NCI-H345 (cell line): ENCODE measurements at places on chromosomes 11 and 22.

DNA sequence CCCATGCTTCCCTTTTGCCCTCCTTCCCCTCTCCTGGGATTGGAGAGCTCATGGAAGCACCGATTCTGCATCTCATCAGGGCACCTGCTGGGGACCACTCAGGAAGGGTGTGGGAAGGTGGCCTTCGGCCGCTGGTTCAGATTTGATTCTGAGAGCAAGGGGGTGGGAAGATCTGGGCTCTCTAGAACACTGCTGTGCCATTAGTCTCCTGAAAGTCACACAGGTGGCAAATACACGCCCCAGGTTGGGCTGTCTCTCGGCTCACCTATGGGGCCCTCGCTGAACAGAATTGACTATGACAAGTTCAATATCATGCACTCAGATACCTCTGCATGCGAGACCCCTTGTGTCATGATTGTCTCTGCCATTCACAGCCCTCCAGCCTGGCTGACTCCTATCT lies 12.8 kb upstream of the APOBEC3A start:
- DNase-seq, result no peak

- no peak for DNase-seq
Measured at GRCh38 chr11:109970516-109971183, 122.5 kb upstream of the ZC3H12C start.

DNA sequence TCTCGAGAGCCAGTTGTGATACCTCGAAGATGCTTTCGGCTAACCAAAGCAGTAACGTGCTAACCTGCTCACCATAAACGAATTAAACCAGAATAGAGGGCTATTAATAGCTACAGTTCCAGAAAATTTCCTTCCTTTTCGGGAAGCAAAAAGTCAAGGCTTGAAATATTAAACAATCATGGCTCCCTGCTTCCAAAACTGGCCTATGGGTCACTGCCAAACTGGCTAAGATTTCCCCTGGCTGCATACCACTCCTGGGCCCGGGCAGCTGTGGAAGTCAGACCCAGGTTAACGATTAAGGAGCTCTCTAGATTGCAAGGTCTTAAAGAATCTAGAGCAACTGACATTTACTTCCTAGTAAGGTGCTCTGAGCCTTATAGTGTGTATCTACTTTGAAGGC lies 1.7 kb downstream of the AMOTL1 start:
- no peak for DNase-seq

DNA sequence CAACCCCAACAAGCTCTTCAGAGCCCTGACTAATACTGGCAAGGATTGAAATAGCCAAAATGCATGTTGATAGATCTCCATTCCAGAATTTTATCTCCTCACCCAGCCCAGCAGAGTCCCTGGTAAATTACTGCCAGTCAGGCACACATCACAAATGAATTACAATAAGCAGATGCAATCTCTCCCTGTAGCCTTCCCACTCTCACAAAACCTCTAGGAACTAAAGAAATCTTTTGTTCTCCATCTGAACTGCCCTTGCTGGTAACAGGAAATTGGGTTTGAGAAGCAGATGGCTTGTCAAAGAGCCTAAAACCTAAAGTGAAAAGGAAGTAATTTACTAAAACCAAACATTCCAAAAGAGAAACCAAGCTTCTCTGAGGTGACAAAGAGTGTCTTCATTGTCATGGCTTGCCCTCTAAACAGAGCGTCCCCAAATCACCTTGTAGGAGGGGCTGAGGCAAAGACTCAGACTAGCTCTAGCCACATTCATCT lies 59.5 kb downstream of the FAM168A start:
- no peak for DNase-seq

GRCh38 chr22:41096841-41097240 lies 4.4 kb downstream of the EP300 start:
- DNase-seq, result no peak

DNA sequence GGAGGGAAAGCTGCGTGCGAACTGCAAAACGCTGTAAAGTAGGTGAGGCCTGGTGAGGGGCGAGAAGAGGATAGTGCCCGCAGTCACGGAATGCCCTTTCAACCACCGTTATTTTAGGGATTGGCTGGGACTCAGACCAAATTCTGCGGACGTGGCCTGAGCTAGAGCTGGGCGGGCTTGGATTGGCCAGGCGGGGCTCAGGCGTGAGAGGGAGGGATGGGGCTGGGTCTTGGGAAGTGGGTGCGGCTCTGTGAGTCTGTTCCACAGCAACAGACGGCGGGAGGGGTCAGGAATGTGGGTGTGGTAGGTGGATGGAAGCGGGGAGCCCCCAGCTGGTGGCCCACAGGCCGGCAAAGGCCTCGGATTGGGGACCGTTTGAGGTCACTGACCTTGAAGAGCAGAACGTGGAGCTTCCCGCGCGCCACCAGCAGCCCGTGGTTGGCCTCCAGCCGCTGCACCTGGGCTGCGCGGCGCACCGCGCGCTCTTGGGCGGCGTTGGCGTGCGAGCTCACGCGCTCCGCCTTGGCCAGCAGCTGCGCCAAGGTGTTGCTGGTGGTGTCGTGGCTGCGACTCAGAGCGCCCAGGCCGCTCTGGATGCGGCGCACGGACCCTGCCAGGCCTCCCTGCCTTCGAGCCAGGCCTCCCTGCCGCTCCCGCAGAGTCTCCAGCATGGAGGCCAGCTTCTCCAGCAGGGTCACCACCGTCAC lies 444 bp downstream of the CAVIN3 start:
- no peak for DNase-seq

- DNase-seq, result no peak
Measured at GRCh38 chr22:29740216-29740615, 20.4 kb downstream of the CABP7 start.

- no peak for DNase-seq
Measured at GRCh38 chr22:44325718-44326490, 13.2 kb upstream of the SHISAL1 start.

DNA sequence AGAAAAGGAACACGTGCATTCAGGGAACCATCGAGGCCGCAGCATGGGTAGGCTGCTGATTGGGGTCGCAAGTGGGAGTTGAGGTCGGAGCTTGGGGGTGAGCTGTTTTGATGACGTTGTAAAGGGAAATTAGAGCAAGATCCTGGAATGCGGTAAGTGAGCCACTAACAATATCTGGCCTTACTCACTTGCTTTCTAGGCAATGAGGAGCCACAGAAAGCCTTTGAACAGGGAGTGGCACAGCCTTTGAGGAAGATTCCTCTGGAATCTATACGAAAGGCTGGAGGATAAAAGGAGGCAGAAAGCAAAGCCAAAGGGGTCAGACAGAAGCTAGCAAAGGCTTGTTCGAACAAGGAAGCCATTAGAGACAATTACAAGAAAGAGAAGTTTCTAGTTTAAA lies 197.5 kb downstream of the LARGE1 start:
- DNase-seq, result no peak

DNA sequence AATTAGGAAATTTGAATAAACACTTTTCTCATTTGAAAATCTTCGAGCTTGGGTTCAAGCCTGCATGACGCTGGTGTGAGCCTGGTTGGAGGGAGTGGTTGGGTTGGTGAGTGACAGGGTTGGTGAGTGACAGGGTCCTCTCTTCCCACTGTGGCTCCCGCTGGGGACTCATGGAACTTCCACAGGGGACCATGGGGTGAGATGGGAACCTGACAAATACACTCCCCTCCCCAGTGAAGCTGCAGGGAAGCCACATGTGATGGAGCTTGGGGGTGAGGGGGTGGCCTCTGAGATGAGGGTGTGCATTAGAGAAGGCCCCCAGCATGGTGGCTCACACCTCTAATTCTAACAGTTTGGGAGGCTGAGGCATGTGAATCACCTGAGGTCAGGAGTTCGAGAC lies 66.8 kb downstream of the RTL6 start:
- no peak for DNase-seq

DNA sequence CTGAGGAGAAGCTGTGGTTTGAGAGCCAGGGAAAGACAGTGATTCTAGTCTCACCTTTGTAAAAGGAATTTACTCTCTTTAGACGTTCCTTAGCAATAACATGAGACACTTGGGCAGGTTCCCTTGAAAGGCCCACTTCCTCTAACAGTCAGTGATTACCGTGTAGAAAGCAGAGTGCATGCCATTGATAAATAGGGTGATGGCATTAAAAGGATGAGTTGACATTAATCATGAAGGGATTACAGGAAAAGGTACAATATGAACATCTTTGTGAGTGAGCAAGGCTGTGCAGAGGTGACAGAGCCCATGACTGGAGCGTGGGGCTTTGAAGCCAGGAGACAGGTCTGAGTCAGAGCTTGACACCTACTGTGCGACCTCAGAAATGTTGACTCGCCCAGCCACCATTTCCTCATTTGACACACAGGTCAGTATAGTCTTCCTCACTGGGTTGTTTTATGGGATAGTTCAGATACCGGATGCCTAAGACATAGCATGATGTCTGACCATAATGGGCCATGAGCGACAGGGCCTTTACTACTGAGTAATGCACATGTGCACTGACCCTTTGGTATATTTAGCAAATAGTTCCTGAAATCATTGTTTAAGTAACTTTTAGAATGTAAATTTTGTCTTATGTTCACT lies 341.7 kb upstream of the MTNR1B start:
- DNase-seq, result no peak

DNA sequence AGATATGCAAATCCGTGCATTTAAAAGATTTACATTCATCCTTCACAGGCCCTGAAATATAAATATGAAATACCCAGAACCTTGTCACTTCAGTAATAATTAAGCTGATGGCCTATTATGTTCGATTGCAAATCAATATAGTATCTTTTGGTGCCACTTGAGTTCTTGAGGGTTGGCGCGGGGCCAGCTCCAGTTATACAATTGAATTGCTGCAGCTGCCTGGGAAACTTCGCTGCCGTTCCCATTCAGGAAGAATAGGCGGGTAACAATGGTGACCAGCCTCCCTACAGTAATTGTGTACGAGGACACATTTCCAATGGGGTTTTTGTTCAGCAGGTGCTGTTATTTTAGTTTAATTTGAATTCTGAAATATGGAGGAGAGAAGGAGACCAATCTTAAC lies 451.2 kb downstream of the INSC start:
- peak; percentile 94 for DNase-seq

DNA sequence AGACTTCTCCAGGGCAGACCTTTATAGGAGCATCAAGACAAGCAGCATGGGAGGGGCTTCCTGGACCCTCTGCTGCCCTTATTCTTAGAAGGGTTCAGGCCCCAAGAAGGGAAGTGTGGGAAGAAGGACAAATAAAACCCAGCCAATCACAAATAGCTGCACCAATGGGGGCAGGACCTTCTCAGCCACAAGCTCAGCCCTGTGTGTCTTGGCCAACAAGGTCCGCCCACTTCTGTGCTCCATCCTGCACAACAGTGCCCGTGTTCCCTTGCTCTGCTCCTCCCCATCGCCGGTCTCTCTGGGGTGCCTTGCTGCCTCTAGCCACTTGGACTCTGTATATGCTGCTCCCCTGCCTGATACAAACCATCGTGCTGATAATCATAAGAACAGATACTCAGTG lies 86.1 kb downstream of the NAT10 start:
- DNase-seq, result no peak

DNA sequence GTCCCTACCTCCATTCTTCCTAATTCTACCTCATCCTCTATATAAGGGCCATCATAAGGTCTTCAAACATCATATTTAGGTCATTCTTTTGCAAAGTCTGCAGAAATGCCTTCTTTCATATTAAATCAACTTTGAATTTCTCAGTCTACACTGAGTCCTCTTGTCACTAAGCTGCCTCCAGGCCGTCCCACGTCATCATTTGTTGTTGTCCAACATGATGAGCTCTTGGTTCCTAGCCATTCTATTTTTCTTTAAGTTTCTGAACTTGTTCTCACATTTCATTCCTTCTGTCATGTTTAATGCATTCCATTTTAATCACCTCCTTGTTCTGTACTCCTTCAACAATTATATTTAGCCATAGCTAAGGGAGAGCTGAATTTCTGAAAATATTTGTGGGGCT lies 59.2 kb upstream of the PGR start:
- no peak for DNase-seq

DNA sequence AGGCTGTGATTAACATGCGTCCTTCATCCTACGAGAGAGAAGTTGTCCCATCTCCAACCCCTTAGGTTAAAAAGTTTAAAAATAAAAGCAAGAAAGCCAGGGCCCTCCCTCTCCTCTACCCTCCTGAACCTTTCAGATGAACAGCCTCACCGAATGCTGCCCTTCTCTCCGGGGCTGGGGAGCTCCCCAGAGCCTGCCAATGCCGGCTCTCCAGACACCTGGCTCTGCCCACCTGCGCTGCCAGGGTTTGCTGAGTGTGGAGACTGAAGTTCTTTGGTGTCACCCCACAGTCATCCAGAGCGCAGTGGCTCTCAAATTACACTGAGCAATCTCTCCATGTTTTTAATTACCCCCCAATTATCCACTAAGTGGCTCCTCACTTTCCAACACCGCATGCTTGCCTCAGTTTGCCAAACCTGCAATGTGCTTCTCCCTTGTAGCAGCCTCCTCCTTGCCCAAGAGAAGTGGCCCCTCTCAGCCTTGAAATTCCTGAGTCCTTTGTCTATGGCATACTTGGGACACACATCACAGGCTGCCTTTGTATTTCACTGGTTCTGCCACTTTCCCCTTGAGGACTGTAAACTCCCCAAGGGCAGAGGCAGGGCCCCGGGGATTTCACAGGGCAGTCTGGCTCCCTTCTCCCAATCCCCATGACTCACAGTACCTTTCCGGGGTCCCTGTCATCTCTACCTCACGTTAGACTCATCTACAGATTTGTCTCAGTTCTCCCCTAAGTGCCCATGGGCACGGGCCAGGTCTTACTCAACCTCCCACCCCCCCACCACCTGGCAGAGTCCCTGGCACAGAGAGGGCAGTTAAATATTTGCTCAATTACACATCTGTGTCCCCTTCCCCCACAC lies 2.0 kb downstream of the MYH9 start:
- peak; percentile 36 for DNase-seq

DNA sequence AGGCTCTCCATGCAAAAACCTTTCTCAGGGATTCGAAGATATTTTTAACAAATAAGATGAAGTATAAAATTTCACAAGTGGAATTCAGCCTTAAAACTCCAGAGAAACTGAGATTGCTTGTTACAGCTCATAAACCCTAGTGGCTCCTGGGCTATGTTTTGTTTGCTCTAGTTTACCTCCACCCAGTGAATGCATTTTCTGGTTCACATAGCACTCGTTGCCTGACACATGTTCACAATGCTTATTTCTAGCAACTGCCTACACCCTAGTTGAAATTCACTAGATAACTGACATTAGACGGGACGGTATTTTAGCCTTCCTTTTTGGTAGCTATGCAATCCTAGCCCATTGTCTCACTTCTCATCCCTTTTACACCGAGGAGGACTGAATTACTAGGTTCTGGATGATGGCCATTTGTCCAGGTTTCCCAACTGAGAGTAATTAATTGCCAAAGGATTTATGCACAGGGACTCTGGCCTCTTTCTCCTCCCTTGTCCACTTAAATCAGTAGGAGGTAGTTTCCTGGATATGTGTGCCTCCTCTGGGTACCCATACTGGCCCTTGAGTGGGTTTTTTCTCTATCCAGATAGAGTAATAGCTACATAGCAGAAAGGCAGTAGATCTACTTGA lies 951.6 kb downstream of the DLG2 start:
- peak; percentile 13 for DNase-seq

GRCh38 chr11:65857500-65857852 lies 504 bp downstream of the CFL1 start:
- DNase-seq, result no peak

GRCh38 chr11:90373971-90374370 lies 151.1 kb upstream of the CHORDC1 start:
- no peak for DNase-seq

GRCh38 chr11:18608376-18608775 lies 8.8 kb downstream of the MISFA start:
- DNase-seq, result no peak

GRCh38 chr11:80782135-80782885 lies 1341.5 kb upstream of the TENM4 start:
- no peak for DNase-seq
